ENCODE measurements at places on chromosomes 6 and 20.

GRCh38 chr6:141752677-141753076 is 380.0 kb upstream of the GJE1 start:
- no peak for DNase-seq

DNA sequence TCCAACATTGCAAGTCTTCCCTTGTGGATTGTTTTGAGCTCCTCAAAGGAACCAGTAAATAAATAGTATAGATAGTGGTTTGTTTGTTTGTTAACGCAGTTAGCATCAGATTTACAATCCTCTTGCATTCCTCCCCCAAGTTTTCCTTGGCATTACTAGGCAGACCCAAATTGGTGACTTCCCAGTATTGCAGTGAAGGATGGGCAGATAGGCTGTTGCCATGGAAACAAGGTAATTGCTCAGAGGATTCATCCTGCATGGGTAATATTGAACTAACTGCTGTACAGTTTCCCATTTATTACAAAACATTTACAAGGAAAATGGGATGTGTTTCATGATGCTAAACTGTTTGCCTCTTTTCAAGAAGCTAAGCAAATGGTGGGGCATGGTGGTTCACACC is 477.2 kb downstream of the EPM2A start:
- no peak for DNase-seq

- no peak for DNase-seq
These were observed 165.9 kb upstream of the IRAK1BP1 start for GRCh38 chr6:78701407-78701806.

- no peak for DNase-seq
These were observed 9.7 kb upstream of the FBXO30 start for GRCh38 chr6:145824344-145824743.

GRCh38 chr6:38349221-38349620 is 290.5 kb downstream of the BTBD9 start:
- no peak for DNase-seq

DNA sequence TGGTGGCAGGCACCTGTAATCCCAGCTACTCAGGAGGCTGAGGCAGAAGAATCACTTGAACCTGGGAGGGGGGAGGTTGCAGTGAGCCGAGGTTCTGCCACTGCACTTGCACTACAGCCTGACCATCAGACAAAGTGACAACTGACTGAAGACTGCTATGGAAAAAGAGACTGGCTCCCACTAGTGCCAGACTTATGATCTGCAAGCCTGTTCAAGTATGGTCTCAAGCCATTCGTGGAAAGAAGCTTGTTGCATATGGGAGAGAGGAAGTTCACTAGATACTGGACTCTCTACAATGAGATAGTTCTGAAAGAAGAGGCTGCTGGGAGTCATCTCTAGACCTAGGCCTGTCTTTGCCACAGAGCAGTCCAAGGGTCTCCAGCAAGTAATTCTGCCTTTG is 26.7 kb downstream of the MDN1 start:
- DNase-seq: no peak

- DNase-seq: no peak
These were observed 73.8 kb downstream of the EDN3 start for GRCh38 chr20:59374261-59374660.

DNA sequence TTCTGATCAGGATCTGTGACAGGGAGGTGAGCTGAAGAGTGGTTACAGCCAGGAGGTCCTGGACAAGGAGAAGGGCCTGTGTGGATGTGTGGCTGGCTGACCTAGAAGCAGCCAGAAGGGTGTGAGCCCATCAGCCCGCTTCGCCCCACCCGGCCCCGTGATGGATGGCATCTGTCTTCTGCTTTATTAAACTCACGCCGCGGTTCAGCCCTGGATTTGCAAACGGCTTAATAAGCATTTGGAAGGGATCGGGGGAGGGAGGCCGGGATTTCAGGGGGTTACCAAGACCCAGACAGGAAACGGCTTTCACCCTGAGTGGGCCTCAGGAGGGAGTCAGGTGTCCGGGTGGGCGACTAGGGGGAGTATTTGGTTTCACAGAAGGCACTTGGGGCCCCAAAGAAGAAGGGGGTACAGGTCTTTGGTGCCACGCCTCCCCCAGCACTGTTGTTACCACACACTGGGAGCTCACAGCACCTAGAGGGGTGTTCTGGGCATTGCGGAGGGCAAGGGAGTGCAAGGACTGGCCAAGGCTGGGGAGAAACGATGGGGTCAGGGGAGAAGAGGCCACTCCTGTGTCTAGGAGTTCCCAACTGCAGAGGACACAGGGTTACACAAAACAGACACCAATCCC is 53.8 kb upstream of the FOXP4 start:
- no peak for DNase-seq

DNA sequence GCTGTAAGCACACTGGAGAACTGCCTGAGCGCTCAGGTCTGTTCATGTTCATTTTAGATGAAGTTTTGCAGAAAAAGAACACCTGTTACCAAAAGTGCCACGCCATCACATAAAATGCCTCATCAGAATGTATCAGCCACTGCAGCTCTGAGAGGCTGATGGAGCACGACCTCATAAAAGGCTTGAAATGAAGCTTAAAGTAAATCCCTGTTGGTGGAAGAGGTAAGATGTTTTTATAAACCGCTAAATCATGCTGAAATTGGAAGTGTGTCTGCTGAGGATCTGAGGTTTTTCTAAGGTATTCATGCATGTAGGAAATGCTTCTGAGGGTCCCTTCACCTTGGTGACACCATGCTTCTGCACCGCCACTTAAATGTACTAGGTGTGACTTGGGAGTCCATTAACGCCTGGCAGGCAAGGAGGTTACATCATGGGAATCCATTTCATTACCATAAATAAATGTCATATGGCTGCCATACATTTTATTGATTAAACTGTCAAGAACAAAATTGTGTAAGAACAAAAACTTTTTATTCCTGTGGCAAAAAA is 363.1 kb upstream of the AGPAT4 start:
- DNase-seq: no peak

DNA sequence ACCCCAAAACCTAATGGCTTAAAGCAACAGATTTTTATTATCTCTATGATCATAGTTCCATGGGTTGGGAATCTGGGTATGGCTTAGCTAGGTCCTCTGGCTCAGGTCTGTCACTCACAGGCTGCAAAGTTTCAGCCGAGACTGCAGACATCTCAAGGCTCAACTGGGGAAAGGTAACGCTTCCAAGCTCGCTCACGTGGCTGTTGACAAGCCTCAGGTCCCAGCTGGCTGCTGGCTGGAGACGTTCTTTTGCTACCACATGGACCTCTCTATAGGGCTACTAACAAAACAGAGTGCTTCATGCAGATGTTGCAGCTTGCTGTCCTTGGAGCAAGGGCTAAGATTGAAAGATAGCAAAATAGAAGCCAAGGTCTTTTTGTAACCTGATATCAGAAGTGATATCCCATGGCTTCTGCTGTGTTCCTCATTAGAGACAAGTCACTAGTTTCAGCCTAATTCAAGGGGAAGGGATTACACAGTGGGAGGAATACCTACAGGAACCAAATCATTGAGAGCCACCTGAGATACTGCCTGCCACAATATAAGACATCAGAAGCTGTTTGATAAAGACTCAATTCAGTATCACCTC is 6.6 kb downstream of the HTR1E start:
- no peak for DNase-seq

- no peak for DNase-seq
These were observed 15.0 kb downstream of the BLTP3A start for GRCh38 chr6:34806738-34807453.

GRCh38 chr6:30129265-30130178 is 6.4 kb upstream of the TRIM40 start:
- DNase-seq: no peak

DNA sequence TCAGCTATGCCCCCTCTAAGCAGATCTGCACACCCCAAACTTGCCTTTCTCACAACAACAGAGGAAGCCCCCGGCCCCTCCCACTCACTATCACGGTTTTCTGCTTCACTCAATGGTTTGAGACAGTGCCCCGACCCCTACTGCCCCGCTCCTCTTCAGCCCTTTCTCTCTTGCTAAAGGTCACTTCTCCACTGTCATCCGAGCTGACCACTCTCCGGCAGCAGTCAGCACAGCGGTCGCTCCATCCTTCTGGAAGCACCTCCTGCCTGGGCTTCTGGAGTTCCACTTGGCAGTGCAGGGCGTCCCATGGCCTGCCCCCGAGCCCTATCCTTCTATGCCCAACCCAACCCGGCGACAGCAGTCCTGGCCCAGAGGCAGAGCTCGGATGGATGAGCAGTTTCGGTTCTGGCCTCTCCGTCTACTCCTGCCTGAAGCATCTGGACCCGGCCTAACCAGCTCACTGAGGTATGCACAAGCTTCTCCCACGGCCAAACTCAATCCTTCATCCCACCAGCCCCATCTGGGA is 4.1 kb downstream of the CTSZ start:
- no peak for DNase-seq

GRCh38 chr6:80341330-80341729 is 234.9 kb downstream of the BCKDHB start:
- DNase-seq: no peak

GRCh38 chr20:54004445-54004844 is 65.9 kb downstream of the BCAS1 start:
- no peak for DNase-seq

- no peak for DNase-seq
These were observed 877.3 kb upstream of the MAP3K7 start for GRCh38 chr6:91464201-91464600.

DNA sequence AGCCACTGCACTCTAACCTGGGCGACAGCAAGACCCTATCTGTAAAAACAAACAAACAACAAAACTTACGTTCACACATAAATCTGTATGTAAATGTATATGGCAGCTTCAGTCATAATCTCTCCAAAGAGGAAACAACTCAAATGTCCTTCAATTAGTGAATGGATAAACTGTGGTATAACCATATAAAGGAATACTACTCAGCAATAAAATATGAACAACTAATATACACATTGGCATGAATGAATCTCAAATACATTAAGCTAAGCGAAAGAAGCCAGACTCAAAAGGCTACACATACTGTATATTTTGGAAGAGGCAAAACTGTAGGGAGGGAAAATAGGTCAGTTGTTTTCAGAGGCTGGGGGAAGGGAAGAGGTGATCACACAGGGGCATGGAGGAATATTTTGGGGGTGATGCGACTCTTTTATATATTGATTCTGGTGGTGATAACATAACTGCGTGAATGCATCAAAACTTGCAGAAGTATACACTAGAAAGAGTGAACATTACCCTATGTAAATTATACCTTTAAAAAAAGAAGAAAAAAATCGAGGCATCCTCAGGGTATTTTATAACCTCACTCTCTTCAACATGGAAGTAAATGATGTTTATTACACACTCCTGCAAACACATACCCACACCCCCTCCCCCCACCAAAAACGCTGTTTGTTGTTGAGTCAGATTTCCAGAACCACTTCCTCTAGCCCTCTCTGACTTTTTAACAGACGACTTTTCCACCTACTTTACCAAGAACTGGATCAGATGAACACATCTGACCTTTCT is 115.2 kb upstream of the RNF24 start:
- no peak for DNase-seq

DNA sequence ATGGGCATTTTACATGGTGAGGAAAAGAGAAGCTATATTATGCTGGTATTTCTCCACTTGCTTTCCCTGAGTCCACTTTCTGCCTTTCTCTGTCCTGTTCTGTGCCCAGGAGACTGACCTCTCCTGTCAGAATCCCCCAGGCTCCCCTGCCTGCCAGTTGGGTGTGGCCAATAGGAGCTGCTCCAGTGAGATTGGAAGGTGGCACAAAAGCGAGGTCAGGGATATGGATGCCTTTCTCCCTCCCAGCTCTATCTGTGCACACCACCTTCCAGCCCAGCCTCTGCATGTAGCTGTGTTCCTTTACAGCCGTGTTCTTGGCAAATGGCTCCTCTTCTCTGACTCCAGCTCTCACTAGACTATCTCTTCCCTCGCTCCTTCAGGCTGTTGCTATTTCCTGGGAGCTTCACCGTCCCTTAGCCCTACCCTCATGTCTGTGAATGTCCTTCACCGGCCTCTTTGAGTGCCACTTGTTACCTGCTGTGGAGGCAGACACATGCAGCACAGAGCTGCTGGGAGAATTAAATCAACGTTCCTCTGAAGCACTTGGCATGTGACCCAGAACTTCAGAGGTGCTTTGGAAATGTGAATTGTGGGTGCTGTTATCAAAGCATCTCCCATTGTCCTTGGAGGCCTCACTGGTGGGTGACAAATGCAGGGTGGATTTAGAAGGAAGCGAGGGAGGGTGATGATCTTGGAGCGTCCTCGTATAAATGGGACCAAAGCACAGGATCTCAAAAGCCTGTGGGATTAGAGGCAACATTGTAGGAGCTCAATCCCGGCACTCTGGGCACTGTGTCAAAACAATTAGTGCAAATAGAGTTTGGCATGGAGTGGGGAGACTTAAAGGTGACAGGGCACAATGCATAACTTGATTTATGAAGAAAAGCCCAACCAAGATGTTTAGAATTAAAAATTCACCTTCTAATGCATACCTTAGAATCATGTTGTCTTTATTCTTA is 28.9 kb upstream of the RALGAPA2 start:
- no peak for DNase-seq

DNA sequence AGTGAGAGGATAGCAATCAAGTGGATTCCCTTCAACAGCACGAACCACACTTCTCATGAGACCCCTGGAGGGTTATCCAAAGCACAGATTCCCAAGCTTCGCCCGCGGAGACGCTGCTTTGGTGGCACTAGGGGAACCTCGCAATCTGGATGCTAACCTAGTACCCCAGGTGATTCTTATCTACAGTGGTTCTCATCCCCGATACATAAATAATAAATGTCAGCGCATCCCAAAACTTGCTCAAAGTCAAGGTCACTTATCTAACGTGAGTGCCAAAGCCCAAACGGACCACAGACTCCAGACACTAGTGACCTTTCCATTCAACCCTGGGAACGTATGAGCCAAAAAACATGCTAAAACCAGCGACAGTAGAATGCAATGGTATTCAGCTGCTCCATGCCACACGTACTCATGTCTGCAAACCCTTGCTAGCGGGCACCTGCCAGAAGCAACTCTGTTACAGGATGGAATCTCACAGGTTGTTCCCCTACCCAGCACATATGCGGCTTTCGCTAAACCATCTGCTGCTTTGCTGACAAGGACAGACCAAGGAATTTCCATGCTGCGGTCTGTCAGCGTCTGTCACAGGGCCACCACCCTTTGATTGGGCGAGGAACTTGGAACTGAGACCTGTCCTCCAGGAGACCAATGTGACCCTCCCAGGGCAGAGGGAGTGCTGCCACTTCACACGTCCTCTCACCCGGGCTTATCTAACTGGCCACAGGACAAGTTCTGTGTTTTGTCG is 16.8 kb downstream of the MYLK4 start:
- no peak for DNase-seq

DNA sequence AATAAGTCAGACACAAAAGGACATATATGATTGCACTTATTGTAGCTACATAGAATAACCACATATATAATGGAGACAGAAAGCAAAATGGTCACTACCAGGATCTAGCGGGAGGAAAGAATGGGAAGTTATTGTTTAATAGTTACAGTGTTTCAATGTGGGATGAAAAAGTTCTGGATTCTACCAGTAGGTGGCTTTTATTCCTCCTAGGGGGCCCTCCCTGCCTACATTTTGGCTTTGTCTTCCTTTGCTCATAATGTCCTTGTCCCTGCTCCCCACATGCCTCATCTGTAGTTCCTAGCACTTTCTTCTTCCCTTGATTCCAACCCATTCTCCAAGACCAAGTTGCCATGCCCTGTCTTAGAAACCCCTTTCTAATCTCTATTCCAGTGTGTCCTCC is 16.3 kb downstream of the ZNF133 start:
- DNase-seq: no peak

Measured in stimulated activated CD4-positive, alpha-beta T cell treated with anti-CD3 and anti-CD28 coated beads, Interleukin-15, amount 100 ng/mL, for 1 hour (primary cell).